Urothelium cell line (cell line): ENCODE measurements at places on chromosomes 6 and 20.

DNA sequence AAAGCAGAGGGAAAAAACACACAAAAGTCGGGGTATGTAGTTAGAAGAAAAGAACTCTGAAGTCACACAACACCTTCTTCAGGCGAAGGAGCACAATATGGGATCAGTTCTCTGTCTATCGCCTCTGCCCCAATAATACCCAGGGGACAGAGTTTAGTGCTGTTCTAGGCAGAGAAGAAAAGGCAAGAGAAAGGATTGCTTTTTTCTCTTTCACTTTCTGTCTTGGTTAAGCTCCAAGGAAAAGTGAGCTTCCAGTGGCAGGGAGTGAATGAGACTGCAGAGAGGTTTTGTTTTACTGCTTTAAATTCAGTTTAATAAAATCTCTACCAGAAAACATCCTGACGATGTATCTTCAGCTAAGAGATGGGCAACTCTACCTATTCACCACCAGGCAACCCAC, 86.6 kb upstream of the STXBP5 start:
- no peak for DNase-seq

- DNase-seq = no peak
These were observed 10.3 kb upstream of the MTRF1L start for GRCh38 chr6:153012856-153013255.

GRCh38 chr20:57282670-57283361, 16.4 kb upstream of the BMP7 start:
- DNase-seq = no peak

DNA sequence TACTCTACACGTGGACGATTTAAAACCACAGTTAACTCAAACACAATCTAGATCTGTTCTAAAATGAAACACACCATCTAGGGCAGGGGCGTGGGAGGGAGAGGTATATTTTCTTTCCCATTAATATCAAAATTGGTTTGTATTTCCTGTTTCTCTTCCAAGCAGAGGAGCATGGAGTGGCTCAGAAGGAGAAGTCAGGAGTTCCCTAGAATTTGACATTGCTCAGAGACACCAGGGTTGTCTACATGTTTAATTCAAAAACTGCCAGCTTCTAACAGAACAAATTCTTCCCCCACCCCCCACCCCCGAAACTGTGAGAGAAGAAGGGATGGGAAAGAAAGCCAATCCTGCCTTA, 2.3 kb downstream of the PREX1 start:
- no peak for DNase-seq

GRCh38 chr6:143894655-143895054, 30.4 kb downstream of the ZC2HC1B start:
- DNase-seq = no peak

GRCh38 chr6:108766886-108767285, 81.3 kb upstream of the ARMC2 start:
- DNase-seq = no peak

DNA sequence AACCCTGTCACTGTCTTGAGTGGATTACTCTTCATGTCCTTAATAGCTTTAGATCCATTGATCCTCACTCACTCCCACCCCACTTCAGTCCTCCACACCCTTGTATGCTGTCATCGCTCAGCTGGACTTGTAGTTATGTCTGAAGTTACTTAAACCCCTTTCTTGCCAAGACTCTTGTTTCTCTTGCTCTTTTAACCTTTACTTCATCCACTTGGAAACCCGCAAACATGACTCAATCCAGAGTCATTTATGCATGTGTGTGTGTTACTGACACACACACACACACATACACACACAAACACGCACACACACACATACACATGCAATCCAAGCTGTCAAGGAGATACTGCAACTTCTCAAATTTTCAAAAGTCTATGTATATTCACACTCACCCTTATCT, 341.8 kb downstream of the SYNE1 start:
- no peak for DNase-seq

DNA sequence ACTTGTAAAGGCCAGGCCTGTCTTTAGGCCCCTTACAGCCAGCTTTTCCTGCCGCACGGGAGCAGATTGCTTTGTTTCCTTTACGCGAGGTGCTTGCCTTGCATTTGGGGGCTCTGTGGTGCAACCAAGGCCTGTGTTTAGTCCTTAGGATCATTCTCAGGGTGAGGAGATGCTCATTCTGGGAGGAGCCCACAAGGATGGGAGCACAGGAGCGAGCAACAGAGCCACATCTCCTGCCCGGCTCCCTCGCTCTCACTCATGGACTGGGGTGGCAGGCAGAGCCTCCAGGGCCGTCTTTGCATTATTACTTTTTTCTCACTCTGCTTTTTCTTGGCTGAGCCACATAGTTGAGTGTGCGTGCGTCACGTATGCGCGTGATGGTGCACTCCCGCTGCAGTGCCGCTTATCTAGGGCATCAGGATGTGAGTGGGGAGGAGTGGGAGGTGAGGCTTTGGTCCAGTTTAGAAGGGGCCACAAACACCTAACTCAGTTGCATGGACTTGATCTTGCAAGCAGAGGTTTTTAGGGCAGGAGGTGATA, 19.1 kb downstream of the DYNLRB1 start:
- no peak for DNase-seq

DNA sequence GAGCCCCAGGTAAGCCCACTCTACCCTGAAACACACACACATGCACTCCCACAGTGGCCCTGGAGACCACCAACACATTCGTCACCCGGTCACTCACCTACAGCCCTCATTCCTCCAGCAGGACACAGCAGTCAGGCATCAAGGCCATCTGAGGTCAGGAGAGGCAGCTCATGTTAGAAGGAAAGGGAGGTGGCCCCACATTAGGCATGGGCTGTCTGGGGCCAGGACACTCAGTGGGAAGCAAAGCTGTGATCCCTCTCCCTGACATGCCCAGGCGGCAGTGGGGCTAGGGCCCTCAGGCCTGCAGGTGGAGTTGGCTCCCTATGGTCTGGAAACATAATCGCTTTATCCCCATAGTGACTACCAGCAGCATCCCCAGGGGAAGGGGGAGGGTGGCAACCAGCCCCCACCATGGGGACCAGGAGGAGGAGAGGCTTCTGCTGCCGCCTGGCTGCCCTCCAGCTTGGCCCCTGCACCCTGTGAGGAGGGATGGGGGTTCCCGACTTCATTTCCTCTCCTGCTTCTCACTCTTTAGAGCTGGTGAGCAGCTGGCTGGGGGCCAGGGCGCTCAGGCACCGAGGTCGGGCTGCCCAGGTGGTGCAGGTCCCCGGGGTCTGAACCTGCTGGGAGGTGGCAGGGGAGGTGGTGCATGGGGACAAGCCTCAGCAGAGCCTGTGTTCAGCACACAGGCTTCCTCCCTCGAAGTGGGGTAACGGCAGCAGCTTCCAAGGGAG, 76.6 kb upstream of the CST7 start:
- DNase-seq = no peak

- DNase-seq = no peak
These were observed 14.7 kb upstream of the RBBP8NL start for GRCh38 chr20:62441987-62442539.
